PC-9 (cell line): ENCODE measurements at places on chromosomes 6 and 20. TPM values are rescaled to one million over a fixed set of nuclear protein-coding genes. Genes with fewer than 3 reads are reported as not detected.

MAP7 gene
- 27.5 and 33.7 TPM in 2 replicates for total RNA-seq

CTAGE9 gene
- total RNA-seq, result not detected in 2 replicates

GUCA1A gene
- not detected in 2 replicates for total RNA-seq

GINS1 gene
- total RNA-seq, result 26.6 and 27.8 TPM in 2 replicates

TGM6 gene
- total RNA-seq, result not detected in 2 replicates

HMGN3 gene
- 52.2 and 62.3 TPM in 2 replicates for total RNA-seq

ZC3H12D gene
- total RNA-seq, result 0.10 TPM in 1 of 2 replicates, not detected in the other

BACH2 gene
- total RNA-seq, result 2.3 and 4.2 TPM in 2 replicates

POPDC3 gene
- total RNA-seq, result 14.8 and 24.2 TPM in 2 replicates

NKX2-4 gene
- not detected in 2 replicates for total RNA-seq

TAGAP gene
- total RNA-seq, result 0.23 TPM in 1 of 2 replicates, not detected in the other

TNNC2 gene
- total RNA-seq, result 1.3 TPM in 1 of 2 replicates, not detected in the other

BMP7 gene
- 0.13 and 0.60 TPM in 2 replicates for total RNA-seq

CGAS gene
- total RNA-seq, result 25.5 and 26.1 TPM in 2 replicates

GRCh38 chr6:156407334-156407733 lies 369.8 kb upstream of the ARID1B start:
- no peak for DNase-seq

GRCh38 chr20:44543358-44543757 lies 21.5 kb upstream of the SERINC3 start:
- DNase-seq, result no peak

DNA sequence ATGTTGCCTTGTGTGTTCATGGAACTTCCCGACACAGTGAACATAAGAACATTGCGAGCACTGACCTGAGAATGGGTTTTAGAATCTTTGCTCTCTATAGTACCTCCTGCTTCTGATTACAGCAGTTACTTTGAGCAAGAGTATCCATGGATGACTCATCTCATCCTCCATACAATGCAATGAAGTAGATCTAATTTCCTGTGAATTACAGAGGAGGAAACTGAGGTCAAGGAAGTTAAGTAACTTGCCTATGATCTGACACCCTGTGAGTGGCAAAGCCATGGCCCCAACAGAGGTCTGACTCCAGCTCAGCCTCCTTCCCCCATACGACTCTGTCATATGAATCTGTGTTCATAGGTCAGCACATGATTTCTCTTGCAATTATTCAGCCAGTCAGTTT lies 518.1 kb downstream of the TFAP2A start:
- no peak for DNase-seq

DNA sequence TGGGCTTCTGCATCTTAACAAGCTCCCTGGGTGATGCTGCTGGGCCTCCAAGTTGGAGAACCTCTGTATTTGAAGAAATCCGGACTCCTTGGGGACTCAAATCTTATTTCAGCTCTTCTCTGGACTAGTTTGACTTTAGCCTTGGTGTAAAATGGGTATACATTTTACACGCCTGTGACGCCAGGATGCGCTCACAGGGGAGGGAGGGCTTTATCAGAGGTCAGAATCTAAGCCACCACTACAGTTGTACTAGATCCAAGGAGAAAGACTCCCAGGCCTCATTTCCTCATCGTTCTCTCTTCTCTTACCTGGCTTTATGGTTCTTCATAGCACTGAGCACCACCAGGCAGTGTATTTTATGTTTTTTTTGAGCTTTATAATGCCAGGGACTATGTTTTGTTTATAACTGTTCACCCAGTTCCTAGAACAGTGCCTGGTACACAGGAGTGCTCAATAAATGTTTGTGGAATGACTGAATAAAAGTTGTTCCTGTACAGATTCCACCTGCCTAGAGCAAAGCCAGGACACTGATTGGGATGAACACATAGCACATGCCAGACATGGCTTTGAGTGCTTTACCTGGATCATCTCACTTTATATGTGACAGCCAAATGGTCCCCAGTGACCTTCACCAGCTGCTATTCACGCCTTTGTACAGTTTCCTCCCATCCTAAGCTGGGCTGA lies 5.1 kb upstream of the RBCK1 start:
- no peak for DNase-seq

GRCh38 chr20:59948828-59949720 lies 8.9 kb downstream of the FAM217B start:
- peak; percentile 25 for DNase-seq

GRCh38 chr6:25012657-25013056 lies 76.9 kb upstream of the RIPOR2 start:
- DNase-seq, result peak; percentile 82

DNA sequence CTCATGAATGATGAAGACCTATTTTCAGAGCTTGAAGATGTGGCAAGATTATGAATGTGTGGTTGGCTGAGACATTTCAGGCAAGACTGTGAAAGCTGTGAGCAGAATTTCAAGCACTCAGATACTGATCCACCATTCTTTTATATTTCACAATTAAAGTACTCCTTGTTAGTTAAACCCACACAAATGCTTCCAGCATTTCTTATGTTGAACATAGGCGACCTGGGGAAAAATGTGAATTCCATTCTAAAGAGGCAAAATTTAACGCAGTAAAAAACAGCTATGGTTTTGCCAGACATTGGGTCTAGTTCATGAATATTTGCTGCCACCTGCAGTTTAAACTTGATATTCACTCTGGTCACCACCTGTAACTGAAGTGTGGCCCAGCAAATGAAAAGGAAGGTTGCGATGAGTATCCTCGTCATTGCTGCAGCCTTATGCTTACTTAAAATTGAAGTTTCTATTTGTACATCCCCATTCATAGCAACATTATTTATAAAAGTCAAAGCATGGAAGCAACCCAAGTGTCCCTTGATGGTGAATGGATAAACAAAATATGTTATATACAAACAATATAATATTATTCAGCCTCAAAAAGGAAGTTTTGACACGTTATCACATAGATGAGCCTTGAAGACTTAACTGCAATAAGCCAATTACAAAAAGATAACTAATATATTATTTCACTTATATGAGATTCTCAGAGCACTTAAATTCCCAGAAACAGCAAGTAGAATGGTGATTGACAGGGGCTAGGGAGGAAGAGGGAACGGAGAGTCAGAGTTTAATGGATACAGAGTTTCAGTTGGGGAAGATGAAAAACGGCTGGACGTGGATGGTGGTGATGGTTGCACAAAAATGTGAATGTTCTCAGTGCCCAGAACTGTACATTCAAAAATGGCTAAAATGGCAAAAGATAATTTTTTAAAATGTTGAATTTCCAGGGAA lies 32.4 kb upstream of the FAM184A start:
- peak; percentile 35 for DNase-seq

- DNase-seq, result no peak
Measured at GRCh38 chr6:129267028-129267427, 384.1 kb downstream of the LAMA2 start.

DNA sequence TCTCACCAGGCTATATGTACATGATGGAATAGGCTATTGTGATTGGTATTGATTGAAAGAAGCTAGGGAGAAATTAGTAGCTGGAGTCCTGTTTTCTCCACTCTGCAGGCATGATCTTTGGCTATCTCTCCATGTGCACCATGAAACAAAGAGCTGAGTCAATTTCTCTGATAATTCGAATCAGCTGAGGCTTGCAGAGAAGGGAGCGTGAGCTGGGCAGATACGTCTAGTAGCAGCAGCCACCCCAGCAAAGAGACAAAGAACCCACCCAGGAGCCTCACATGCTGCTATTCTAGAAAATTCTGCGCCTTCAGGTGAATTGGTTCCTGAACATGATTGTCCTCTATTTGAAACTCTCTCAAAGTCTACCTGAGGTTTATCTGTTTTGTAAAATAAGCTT lies 6.9 kb upstream of the SGK1 start:
- no peak for DNase-seq

- no peak for DNase-seq
Measured at GRCh38 chr6:827431-827830, 134.5 kb upstream of the EXOC2 start.

DNA sequence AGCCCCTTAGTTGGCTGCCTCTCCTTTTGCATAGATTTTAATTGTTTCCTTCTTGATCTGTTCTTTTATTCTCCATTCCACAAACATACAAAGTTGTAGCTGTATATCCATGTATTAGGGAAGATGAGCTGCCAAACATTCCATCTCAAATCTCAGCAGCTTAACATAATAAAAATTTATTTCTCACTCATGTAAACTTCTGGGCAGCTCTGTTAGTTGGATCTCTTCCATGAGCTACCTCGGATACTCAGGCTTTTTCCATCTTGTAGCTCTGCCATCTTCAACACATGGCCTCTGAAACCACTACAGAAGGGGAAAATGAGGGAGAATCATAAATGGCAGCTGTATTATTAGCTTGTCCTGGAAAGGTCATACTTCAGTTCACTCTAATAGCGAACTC lies 149.4 kb upstream of the BMP2 start:
- DNase-seq, result no peak

DNA sequence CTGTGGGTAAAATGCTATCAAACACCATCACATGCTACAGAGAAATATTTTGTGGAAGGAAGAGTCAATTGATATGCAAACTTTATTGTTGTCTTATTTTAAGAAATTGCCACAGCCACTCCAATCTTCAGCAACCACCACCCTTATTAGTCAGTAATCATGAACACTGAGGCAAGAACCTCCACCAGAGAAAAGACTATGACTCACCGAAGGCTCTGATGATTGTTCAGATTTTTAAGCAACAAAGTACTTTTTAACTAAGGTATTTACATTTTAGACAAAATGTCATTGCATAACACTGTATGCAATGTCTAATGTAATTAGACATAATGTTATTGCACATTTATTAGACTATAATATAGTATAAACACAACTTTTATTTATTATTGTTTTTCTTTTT lies 26.2 kb upstream of the MMP24 start:
- DNase-seq, result no peak

DNA sequence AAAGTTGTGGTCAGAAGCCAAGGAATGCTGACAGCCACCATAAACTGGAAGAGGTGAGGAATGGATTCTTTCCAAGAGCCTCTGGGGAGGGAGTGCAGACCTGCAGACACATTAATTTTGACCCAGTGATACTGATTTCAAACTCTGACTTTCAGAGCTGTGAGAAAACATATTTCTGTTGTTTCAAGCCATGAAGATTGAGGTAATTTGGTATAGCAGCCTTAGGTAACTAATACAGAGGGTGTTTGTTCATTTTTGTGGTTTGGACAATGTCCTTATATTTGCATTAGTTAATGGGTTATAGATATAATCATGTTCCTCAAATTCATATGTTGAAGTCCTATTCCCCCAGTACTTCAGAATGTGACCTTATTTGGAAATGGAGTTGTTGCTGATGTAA lies 85.4 kb upstream of the GTSF1L start:
- DNase-seq, result peak; percentile 42

- no peak for DNase-seq
Measured at GRCh38 chr6:30002871-30003270, 58.2 kb upstream of the POLR1H start.

DNA sequence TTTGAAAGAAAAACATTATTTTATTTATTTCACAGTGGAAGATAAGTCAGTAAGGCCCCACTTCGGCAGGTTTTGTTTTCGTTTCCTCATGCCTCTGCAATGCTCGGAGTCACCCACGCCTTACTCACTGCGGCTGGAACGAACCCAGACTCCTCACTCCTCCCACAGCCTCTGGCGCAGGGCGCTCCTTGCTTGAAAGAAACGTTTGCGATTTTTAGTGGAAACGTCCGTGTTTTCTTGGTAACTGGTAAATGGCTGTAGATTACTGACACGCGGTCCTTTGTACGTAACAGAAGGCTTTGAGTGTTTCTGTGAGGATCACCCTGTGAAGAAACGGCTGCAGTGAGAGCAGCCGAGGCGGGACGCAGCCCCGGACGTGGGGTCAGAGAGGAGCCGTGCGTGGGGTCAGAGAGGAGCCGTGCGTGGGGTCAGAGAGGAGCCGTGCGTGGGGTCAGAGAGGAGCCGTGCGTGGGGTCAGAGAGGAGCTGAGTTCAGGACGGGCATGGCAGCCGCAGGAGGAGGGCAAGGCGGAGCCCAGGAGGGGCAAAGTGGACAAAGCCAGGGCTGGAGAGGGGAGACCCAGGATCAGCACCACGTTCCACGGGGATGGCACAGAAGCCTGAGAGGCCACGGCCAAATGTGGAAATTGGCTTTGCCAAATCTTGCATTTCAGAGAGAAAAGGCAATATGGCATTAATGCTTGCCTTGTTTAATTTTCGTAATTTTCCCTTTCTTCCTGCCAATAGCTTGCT lies 198.6 kb upstream of the THBS2 start:
- DNase-seq, result peak; percentile 70

DNA sequence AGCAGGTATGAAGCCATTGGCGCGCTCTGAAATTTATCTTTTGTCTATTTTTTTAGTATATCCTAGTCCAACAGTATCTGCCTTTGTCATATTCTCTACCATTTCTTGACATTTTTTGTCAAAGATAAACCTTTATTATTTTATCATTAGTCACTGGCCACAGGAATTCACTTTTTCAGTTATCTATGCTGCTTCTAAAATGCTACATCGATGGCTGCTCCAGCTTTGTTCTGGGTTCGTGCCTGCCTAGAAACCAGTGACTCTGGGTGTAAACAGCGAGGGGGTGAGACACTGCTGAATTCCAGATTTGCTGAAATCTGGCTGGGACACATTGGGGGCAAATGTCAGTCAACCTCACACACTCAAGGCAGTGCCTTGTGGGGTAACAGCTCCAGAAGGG lies 193.4 kb downstream of the CDC5L start:
- DNase-seq, result no peak

DNA sequence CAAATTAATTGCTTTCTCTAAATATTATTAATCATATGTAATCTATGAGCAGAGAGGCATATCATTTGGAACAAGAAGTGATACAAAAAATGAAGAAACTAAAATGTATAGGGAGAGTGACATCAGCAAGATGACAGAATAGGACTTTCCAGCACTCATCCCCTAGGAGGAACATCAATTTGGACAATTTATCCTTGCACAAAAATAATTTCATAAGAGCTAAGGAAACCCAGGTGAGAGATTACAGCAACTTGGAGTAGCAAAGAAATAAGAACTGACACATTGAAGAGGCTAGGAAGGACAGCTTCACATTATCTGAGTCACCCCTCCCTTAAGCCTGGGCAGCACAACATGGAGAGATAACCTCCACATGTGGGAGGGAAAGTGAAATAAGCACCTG lies 347.5 kb downstream of the MAFB start:
- DNase-seq, result no peak

GRCh38 chr6:139271056-139271455 lies 20.7 kb downstream of the TXLNB start:
- DNase-seq, result peak; percentile 6

DNA sequence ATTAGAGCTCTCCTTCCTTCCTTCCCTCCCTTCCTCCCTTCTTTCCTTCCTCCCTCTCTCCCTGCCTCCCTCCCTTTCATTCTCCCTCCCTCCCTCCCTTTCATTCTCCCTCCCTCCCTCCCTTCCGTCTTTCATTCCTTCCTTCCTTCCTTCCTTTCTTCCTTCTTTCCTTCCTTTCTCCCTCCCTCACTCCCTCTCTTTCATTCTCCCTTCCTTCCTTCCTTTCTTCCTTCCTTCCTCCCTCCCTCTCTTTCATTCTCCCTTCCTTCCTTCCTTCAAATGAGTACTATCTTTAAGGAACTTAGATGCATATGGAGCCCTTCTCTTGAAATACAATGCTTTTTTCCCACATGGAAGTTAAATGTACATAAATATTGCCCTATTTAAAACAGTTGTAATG lies 20.9 kb upstream of the PTPRK start:
- DNase-seq, result no peak

- DNase-seq, result peak; percentile 98
Measured at GRCh38 chr20:62704341-62704948, 4.2 kb upstream of the NTSR1 start.
